Stimulated activated CD4-positive, alpha-beta T cell treated with anti-CD3 and anti-CD28 coated beads, Interleukin-1b, Interleukin-23, amount 100 ng/mL, for 1 hour (primary cell): ENCODE measurements at places on chromosomes 6 and 20.

- DNase-seq: no peak
Observed at GRCh38 chr6:4923081-4923480, 80.8 kb downstream of the RPP40 start.

DNA sequence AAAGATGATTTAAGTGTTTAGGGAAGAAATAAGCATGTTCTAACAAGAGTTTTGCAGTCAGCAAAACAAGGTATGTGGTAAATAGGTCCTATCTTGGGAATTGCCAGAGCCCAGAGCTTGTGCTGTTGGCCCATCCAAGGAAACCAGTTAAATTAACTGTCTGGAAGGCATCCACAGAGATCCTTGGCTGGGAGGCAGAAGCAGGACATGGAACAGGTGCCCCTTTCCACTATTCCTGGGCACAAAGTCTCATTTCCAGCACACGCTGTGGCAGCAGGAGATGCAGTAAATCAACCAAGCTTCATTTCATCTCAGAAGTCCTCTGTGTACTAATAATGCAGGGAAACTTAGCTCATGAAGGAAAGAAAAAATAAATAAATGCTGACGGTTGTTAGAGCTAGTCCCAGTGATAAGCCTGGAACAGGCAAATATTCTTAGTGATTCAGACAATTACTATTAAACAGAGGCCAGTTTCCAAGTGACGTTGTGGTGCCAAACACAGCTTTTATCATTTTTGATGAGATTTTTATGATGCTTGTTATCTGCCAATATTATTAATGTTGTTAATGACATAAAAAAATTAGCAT is 39.8 kb upstream of the SNAP25 start:
- DNase-seq: no peak

- DNase-seq: peak; percentile 49
Observed at GRCh38 chr6:43724914-43725642, 37.5 kb upstream of the MRPS18A start.

DNA sequence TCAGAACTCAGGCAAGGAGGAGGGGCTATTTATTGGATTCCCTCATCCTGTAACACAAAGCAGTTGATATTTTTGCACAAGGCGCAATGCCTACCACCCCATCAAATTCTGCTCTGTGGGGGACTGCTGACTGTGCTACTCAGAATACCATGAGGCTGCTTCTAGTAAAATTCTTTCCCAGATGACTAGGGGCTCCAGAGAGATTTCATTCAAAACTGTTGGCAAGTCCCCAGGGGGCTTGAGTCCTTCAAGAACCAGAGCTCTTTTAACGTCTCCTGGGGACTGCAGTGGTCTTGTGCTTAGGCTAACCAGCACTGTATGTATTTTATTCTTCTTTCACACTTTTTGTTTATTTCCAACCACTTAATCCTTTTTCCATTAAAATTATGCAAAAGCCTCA is 365.9 kb upstream of the AGPAT4 start:
- no peak for DNase-seq

GRCh38 chr6:140773276-140773675 is 1359.4 kb upstream of the GJE1 start:
- DNase-seq: no peak

GRCh38 chr6:7129360-7129759 is 21.6 kb downstream of the RREB1 start:
- DNase-seq: no peak

- no peak for DNase-seq
Observed at GRCh38 chr6:24069526-24069925, 56.5 kb upstream of the NRSN1 start.

GRCh38 chr20:50191544-50192363 is 1.1 kb downstream of the CEBPB start:
- no peak for DNase-seq

DNA sequence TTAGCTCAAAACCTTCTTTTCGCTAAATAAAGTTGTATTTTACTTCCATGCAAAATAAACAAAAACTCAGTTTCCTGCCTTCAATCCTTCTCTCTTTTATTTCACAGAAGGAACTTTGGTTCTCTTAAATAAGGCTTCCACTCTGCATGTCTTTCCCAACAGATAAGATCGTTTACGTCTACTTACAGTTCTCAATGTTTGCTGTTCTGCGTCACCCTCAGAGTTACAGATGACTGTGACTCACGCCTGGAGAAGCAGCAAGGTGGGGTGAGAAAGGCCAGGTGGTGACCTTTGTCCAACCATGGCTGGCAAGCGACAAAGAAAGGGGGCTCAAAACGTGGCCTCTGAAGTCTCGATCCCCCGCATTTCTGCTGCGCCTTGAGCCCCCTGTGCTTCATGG is 51.4 kb upstream of the RPS6KA2 start:
- DNase-seq: no peak

DNA sequence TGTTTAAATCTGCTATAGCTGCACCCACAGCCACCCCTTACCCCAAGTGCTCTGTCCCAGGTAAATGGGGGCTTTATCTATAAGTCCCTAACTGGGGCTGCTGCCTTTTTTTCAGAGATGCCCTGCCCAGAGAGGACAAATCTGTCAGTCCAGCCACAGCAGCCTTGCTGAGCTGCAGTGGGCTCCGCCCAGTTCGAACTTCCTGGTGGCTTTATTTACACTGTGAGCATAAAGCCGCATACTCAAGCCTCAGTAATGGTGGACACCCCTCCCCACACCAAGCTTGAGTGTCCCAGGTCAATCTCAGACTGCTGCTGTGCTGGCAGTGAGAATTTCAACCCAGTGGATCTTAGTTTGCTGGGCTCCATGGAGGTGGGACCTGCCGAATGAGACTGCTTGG is 505.2 kb downstream of the CBLN4 start:
- no peak for DNase-seq

- DNase-seq: no peak
Observed at GRCh38 chr6:36383606-36384005, 3.9 kb downstream of the ETV7 start.

GRCh38 chr20:51529758-51530157 is 12.8 kb downstream of the NFATC2 start:
- peak; percentile 62 for DNase-seq
